Hematopoietic multipotent progenitor cell treated with erythropoietin and hydrocortisone succinate and interleukin-3 and kit ligand, for 8 days (in vitro differentiated cells): ENCODE measurements at places on chromosomes 3 and 15.

DNA sequence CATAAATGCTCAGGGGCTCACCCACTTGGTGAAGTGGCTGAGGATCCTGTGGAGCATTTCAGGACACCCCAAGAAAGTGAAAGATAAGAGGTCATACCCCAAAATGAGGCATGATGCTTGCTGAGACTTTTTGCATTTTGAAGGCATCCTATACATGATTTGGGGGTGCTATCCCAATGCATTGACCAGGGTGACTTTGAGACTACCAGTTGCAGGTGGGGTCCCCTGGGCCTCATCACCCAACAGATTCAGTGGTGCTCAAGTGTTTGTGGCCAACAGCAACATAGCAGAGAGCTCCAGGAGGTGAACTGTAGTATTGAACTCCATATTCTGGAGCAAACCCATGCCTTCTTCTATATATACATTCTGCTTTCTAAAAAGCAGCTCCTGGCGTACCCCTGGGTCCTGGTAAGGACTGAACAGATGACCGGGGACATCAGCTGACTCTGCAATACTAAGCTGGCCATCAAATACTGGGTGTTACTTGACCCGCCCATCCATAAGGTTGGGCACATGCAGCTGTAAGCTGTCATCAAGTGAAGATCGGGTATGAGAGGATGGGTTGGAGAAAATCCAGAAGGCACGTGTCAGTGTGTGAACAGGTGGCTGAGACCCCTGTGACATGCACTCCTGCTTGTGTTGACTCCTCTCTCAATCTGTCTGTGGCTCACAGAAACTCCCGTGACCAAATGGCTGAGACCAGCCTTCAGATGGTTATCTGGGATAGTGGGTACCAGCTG, 143.3 kb downstream of the KLF13 start:
- no peak for DNase-seq

GRCh38 chr15:32867313-32867626, 149.5 kb downstream of the GREM1 start:
- no peak for DNase-seq

GRCh38 chr3:24100696-24101402, 155.8 kb downstream of the NR1D2 start:
- DNase-seq, result no peak

DNA sequence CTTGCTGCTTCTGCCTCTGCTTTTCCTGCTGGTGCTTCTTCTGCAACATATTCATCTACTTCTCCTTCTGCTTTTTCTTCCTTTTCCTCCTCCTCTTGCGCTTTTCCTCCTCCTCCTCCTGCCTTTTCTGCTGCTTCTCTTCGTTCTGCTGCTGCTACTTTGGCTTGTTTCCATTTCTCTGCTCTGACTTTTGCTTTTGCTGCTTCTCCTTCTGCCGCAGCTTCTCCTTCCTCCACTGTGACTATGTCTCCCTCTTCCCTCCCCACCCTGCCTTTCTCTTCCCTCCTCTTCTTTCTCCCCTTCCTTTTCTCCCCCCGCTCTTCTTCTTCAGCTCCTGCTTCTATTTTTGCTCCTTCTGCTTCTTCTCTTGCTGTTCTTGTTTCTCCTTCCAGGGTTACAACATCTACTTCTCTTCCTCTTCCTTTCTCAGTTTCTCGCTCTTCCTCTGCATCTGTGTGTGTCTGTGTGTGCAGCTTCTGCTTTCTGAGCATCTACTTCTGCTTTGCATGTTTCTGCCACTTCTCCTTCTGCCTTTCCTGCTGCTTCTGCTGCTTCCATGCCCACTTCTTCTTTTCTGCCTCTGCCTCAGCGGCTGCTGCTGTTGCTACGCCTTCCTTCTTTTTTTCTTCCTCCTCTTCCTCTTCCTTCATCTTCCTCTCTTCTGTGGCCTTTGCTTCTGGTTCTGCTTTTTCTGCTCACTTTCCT, 51.4 kb downstream of the FAM43A start:
- DNase-seq, result peak; percentile 33

DNA sequence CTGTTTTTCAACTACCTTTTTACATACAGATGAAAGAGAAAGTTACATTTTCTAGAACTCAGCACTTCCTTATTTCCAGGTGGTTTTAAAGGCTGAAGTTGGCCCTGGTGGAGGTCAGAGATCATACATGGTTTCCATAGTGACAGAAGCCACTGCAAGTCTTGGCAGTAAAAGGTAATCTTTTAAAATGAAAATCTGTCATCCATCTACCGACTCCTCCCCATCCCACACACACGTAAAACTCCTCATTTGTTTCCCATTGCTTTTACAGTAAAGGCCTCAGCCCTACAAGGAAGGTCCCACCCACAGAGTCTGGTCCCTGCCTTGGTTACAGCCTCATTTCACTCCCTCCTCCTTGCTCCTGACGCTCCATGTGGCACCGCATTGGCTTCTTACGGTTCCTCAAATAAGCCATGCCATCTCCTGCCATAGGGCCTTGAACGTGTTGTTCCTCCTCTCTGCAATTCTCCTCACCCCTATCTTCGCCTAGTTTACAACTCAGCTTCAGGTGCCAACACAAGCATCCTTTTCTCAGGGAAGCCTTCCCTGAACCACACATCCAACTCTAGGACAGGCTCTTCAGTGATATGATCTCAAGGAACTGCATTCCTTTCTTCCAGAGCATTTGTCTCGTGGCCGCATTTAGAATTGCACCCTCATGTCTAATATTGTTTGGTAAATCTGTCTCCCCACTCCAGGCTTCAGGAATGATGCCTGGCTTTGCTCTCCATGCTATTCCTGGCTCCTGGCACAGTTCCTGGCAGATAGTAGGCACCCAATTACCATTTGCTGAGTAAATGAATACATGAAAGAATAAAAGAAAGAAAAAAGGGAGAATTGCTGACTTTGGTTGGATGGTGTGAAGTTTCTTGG, 2.6 kb downstream of the CYP19A1 start:
- DNase-seq, result no peak

- DNase-seq, result peak; percentile 14
These were observed 31.1 kb downstream of the ACAN start for GRCh38 chr15:88834211-88834812.

DNA sequence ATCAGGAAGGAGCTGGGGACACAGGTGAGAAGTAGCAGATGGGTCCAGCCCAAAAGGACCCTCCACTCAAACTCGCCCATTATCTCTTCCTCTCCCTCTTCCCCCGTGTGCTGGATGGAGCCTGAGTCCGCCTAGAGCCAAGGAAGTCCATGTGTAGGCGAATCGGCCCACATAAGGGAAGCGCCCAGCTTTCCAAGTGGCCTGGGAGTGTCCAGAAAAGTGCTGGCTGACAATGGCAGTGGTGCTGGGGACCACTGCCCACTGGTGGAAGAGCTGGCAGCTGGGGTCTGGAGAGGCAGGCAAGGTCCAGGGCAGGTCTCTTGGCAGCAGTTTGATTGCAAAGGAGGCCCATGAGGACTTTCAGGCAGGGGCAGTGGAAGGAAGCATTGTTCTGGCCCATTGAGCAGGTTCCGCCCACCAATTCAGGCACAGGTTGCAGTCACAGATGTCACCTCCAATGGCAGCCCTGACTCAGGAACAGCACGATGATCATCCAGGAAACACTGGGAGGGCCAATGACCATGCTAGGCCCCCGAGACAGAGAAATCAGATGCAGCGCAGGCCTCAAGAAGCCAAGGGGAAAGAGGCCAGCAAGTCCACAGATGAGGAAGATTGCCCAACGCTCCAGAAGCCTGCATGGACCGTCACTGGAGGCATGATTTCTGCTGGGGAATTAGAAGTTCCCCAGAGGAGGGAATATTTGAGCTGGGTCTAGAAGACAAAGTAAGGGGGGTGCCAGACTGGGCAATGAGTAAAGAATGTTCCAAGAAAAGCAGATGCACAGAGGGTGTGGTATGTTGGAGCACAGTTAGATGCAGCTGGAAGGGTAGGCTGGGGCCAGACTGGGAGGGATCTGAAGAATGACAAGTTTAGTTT, 3.0 kb downstream of the MFGE8 start:
- DNase-seq, result no peak

- DNase-seq, result no peak
These were observed 71.0 kb downstream of the NTRK3 start for GRCh38 chr15:88185584-88185983.

DNA sequence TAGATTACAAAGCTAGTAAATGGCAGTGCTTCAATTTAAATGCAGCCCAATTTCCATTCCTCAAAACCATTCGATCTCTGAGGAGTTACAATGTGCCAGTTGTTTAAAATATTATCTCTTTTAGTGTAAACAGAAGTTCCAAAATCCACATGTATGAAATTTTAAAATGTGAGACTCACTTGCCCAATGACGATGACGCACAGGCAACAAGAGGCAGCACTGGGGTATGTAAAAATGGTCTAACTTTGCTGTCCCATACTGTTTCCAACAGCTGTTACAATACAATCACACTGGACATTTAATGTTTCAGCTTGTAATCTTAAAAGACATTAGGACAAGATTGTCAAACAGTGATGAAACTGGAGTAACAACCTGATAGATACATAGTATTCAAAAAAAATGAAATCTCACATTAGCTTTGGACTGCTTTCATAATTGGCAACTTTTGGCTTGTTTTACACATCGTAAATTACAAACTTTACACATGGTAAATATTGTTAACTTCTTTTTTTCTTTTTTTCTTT, 12.2 kb downstream of the SLTM start:
- no peak for DNase-seq

DNA sequence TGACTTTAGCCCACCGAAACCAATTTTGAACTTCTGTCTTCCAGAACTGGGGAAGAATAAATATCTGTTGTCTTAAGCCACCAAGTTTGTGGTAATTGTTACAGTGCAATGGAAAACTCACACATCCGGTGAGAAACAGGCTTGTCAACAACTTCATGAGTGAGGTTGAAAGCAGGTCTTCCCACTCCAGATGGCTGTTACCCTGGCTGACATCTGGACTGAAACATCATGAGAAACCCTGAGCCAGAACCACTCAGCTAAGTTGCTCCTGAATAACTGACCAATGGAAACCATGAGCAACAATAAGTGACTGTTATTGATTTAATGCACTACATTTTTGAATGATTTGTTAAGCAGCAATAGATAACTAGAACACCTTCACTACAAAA, 10.3 kb downstream of the ACSBG1 start:
- DNase-seq, result no peak

GRCh38 chr3:50215529-50215928, 10.5 kb downstream of the SLC38A3 start:
- no peak for DNase-seq

DNA sequence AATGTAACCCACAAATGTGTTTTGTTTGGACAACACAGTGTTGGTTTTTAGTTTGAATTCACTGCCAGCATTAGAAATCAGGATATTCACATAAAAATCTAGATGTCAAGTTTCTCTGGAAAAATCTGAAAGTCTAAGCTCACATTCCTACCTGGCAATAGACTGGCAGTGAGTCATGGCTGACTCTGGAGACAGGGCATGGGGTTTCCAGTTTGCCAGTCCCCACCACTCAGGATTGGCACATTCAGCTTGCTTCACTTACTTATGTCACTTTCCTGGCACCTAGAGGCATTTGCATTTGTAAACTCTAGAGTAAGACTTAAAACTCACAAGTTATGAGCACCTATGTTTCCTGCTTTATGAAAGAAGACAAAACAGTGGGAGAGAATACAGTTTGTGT, 19.1 kb upstream of the SEC61A1 start:
- DNase-seq, result no peak

GRCh38 chr3:108085810-108086350, 5.0 kb downstream of the CD47 start:
- DNase-seq, result no peak

- DNase-seq, result no peak
These were observed 39.3 kb downstream of the OSTN start for GRCh38 chr3:191238321-191238817.

DNA sequence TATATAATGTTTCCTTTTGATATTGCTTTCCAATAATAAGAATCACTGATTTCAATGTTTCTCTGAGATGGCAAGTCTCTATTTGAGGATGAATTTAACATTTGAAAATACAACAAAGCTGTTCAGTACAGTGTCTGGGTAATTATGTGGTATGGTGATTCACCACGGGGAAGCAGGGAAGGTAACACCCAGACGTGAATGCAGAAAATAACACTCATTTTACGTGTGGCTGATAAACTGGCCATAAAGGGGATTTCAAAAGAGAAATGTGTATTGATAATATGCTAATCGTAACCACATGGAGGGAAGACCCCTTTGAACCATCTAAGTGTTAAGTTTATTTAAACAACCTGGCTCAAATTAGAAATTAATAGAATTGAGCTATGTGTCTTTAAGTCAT, 344.6 kb downstream of the GRM7 start:
- DNase-seq, result no peak

- no peak for DNase-seq
These were observed 7.1 kb upstream of the NEK10 start for GRCh38 chr3:27376109-27376772.

GRCh38 chr3:139099968-139100817, 55.5 kb upstream of the PRR23C start:
- no peak for DNase-seq

GRCh38 chr3:157148196-157148889, 11.6 kb downstream of the CCNL1 start:
- no peak for DNase-seq

DNA sequence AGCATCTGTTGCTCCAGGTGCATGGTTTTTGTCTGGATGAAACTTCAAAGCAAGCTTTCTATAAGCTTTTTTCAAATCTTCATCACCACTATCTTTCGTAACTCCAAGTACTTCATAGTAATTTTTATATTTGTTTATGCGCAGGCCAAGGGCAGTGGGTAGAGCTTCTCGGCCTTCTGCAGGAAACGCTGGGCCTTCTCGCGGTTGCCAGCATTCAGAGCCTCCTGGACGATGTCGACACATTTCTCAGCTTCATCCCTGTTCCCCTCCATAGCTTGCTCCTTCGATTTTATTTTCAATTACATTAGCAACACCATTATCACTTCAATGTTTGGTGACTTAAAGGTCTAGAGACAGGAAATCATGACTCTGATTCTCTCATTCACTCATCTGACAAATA, 20.2 kb downstream of the DENND4A start:
- no peak for DNase-seq

DNA sequence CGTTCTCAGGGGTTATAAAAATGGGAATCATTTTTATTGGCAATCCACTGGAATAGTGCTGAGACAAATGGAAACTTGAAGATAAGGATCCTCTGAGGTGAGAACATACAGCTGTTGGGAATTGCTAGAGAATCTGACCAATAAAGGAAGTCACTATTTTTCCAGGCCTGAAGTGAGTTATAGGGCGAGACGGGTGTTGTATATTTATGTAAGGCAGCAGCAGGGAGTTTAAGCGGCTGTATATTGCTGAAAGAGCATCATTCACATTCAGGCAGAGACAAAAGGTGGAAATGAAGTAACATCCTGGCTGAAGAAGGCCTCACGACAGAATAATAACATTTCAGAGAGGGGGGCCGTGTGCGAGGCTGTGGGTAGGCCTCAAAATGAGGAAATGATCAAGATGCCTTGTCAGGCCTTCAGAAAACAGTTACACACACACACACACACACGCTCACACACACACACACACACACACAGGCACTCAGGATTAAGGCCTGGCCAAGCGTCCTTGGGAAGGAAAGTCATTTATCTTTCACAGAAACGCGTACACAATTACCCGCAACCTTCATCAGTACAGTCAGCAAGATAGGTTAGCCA, 964.9 kb upstream of the NR2F2 start:
- no peak for DNase-seq

- no peak for DNase-seq
These were observed 507.0 kb downstream of the FOXP1 start for GRCh38 chr3:71076361-71077002.
